ENCODE measurements at places on chromosomes 5 and 9.

- no peak for DNase-seq
These were observed 471.9 kb downstream of the MTRR start for GRCh38 chr5:8340739-8341344.

GRCh38 chr5:42876375-42876844 lies 64.7 kb upstream of the SELENOP start:
- DNase-seq = no peak

- DNase-seq = no peak
These were observed 892 bp upstream of the TNC start for GRCh38 chr9:115118879-115119218.

DNA sequence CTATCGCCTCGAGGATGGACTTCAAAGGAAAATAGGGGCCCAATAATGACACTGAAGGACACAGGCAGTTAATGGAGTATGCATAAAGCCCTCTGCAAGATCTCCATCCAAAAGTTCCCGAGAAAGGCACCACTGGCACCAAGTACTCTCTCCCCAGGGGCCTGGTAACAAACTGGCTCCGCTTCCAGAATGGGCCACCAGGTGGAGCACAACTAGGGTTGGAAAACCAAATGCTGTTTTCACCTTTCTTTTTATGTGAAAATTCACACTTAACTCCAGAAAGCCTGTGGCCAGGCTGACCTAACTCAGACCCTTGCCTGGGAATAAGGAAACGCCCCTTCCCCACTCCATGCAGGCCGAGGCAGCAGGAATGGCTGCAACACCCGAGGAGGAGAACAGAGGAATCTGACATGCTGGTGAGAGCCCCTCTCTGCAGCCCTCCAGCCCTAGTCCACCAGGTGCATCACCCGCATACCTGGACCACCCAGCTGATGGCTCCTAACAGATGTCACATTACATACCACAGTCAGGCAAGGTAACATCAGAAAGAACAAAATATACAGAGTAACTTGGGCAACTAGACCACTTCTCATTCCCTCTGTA lies 42.8 kb downstream of the CAMSAP1 start:
- DNase-seq = peak; percentile 66

DNA sequence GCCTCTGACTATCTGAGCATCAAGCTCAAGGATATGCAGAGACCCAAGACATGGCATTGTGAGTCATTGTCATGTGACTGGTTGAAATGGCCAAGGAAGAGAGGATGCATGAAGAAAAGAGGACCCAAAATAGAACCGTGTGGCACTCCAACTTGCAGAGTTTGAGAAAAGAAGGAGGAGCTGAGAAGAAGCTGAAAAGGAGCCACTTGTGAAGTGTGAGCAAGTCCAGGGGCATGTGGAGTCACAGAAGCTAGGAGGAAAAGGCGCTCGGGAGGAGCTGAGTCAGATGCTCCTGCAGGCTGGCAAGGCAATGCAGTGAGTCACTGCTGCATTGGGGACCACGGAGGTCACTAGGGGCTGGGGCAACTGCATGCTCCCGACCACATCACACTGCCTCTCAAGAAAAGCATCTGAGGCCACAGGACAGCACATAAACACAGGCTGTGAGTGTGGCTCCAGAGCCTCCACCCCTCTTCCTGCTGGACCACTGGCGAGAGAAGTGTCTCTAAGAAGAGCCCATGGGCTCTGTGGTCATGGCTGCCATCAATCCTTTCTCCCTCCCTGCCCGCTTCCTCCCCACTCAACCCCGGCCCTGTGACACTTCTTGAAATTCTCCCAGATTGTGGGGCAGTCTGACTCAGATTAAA lies 197.6 kb downstream of the DRD1 start:
- peak; percentile 71 for DNase-seq

- no peak for DNase-seq
These were observed 82.2 kb downstream of the TRIO start for GRCh38 chr5:14225173-14225834.

- no peak for DNase-seq
These were observed 68.3 kb downstream of the ADAMTS2 start for GRCh38 chr5:179276838-179277395.

- DNase-seq = no peak
These were observed at the start of gene SUSD1 for GRCh38 chr9:112174965-112175795. SUSD1 (minus strand) TSS chr9:112175297; CDS start chr9:112175235, 62 bp downstream.

Measured in activated CD4-positive, alpha-beta T cell treated with anti-CD3 and anti-CD28 coated beads, Interleukin-2, amount 50 U/mL, for 16 hours (primary cell).